CD4-positive, alpha-beta T cell treated with Interleukin-6 for 4 hours (primary cell): ENCODE measurements at places on chromosomes 2 and 18.

GRCh38 chr2:120983344-120983743 lies 247.7 kb downstream of the GLI2 start:
- DNase-seq: no peak

DNA sequence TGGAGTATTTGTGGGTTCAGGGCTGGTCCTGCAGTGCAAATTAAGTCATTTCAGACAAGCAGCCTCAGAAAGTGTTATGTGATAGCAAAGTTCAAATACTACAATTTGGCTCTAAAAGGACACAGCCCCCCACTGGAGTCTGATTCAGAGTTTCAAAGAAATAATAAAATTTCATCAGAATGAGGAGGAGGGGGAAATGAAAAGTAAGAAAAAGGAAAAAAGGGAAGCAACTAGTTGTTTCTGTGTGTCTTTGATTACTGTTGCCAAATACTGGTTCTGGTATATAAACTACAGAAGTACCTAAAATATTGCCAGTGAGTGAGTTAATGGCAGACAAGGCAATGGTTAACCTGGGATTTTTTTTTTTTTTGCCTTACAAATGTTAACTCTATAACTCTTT lies 773.9 kb downstream of the BCL11A start:
- DNase-seq: no peak

DNA sequence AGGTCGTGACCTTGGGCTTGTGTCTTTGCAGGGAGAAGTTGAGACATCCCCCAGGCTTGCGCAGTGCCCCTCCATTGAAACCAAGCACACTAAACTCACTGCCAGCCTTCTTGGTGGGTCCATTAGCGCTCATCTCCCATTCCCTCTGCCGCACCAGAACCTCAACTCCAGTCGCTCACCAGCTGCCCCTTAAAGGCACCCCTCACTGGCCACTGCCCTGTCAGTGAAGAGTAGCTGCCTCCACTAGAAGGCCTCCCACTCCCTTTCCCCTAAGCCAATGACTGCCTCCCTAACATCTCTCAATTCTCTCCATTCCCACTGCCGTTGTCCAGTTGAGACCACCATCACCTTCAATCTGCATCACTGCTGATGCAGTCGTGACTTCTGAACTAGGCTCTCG lies 114.8 kb upstream of the EPC2 start:
- no peak for DNase-seq

DNA sequence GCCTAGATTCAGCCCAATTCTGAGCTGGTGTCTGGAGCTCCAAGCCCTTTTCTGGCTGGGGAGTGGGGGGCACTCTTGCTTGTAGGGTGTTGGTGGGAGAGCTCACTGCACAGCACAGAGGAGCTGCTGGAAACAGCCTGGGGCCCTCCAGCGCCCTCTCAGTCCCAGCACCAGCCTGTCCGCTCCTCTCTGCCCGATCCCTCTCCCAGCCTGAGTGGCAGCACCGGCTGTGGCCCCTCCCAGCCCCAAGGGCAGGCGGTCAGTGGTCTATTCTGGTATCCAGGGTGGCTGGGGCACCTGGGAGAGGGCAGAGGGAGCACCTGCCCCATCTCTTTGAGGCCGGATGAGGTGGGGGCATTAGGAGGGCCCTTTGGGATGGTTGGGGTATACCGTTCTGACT lies 13.2 kb upstream of the DES start:
- DNase-seq: no peak
